Activated T-helper 17 cell treated with anti-CD3 and anti-CD28 coated beads, Interleukin-2, amount 50 U/mL, for 72 hours (primary cell): ENCODE measurements at places on chromosomes 6 and 20.
A peak's percentile ranks its signal among the peaks of the same experiment; 100 is the strongest.

DNA sequence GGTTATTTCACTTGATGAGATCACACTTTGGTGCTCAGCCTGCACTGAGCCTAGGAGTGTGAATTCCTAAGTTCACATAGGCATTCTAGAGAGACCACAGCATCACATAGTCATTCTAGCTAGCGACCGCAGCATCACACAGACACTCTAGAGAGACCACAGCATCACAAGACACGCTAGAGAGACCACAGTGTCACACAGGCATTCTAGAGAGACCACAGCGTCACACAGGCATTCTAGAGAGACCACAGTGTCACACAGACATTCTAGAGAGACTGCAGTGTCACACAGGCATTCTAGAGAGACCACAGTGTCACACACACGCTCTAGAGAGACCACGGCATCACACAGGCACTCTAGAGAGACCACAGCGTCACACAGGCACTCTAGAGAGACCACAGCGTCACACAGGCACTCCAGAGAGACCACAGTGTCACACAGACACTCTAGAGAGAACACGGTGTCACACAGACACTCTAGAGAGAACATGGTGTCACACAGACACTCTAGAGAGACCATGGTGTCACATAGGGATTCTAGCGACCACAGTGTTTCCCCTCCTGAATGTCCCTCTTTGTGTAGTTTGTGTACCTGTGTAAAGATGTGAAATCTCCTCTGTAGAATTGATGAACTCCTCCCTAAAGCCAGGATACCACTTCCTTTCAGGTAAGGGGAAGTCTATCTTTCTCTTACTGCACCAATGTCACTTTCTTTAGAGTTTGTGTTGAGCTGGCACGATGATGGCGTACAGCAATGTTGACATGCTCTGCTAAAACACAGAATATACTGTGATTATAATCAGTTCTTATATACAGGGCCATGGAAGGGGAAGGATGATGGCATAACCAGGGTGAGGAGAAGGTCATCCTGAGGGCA, 169.4 kb downstream of the ZDHHC14 start:
- no peak overlapping the region for H3K4me3 ChIP-seq
- peaks cover 14% of the 10 kb centered on the region for H3K4me1 ChIP-seq
- peaks cover 9% of the 10 kb centered on the region for H3K27me3 ChIP-seq
- ATAC-seq, result peak; percentile 75
- peak overlapping the region; percentile 67 for H3K27ac ChIP-seq

DNA sequence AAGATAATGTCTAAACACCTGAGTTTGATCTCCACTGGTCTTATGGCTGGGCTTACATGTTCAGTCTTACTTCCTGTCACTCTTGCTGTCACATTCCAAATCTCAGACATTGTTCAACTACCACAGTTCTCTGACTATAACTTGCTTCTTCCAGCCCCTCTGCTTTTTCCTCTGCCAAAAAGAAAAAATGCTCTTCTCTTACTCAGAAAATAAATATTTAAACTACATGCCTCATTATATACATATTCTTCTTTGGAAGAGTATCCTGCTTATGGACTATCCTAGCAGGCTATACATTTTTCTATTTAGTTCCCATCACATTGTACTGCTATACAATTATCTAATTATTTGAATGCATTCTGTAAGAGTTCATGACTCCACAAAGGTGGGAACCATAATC, 175.4 kb downstream of the TBC1D32 start:
- peaks cover 61% of the 10 kb centered on the region for H3K36me3 ChIP-seq
- no peaks in the 10 kb centered on the region for H3K27me3 ChIP-seq
- ATAC-seq, result no peak
- no peak overlapping the region for H3K27ac ChIP-seq

DNA sequence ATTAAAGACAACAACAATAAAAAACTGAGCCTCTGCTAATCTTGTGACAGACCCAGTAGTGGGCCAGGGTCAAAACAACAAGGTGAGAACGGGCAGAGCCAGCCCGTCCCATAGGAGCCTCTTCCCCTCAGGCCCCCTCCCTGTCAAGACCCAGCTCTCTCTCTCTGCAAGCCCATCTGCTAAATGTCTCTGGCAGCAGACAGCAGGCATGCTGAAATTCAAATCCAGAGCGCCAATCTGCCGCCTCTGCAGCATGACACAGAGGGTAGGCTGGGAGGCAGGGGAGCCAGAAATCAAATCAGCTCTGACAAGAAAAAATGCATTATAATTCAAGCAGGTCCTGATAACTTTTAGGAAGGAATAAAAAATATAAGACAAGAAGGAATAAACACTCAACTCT, 26.3 kb downstream of the METTL24 start:
- no peaks in the 10 kb centered on the region for H3K4me1 ChIP-seq
- no peak for ATAC-seq
- no peak overlapping the region for H3K4me3 ChIP-seq
- no peaks in the 10 kb centered on the region for H3K36me3 ChIP-seq

- ATAC-seq, result no peak
- no peak overlapping the region for H3K27ac ChIP-seq
- H3K27me3 ChIP-seq, result peaks cover 76% of the 10 kb centered on the region
- H3K4me3 ChIP-seq, result no peak overlapping the region
- peaks cover 4% of the 10 kb centered on the region for H3K4me1 ChIP-seq
Measured at GRCh38 chr6:98840385-98840784, 6.0 kb downstream of the POU3F2 start.
